ENCODE measurements at places on chromosomes 2 and 18.

- DNase-seq = no peak
Observed at GRCh38 chr2:225288986-225289385, 110.5 kb upstream of the NYAP2 start.

GRCh38 chr2:164028814-164029534, 293.2 kb upstream of the FIGN start:
- DNase-seq = no peak

DNA sequence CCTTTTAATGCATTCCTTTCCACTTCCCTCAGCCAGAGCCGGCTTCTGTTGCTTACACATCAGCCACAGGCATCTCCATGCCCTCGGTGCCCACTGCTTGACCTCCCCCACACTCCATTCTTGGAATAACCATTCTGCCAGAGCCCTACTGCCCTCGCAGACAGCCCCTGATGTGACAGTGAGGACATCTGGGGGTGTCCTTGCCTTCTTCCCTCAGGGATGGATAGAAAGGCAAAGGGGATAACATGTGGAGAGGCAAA, 6.4 kb upstream of the NPPC start:
- no peak for DNase-seq

DNA sequence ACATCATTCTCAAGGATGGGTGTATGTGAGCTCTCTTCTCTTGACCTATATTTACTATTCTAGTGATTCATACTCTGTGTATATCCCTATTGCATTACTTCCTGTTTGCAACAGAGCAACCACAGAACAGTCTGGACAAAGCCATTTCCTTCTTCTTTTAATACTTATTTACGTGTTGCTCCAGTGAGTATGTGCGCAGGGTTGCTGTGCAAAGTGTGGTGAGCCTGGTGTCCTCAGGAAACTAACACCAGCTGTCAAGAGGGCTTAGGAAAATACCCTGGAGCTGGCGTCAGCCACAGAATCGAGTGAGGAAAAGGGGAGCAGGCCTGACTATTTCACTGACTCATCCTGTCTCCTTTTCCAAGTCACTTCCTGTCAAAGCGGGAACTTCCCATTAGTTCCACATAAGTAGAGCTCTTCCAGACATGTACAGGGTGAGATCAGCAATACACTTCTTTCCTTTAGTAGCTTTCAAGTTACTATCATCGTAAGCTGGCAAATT, 214.1 kb upstream of the COPS8 start:
- no peak for DNase-seq

DNA sequence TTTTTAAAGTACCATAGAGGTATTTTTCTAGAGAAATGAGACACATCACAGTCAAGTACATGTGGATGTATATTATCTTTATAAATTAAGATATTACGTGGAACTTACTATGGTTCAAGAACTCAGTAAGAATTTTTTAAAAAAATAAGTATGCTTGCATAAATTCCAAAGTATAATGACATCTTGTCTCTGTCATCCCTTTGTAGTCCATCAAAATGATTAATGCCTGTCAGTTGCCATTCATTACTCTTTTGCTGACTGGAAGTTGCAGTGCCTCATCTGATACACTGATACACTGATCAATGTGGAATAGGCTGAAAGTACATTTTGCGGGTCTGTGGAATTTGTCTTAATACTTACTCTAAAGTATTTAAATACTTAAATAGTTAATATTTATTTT, 177.2 kb downstream of the GALNT13 start:
- DNase-seq = no peak

DNA sequence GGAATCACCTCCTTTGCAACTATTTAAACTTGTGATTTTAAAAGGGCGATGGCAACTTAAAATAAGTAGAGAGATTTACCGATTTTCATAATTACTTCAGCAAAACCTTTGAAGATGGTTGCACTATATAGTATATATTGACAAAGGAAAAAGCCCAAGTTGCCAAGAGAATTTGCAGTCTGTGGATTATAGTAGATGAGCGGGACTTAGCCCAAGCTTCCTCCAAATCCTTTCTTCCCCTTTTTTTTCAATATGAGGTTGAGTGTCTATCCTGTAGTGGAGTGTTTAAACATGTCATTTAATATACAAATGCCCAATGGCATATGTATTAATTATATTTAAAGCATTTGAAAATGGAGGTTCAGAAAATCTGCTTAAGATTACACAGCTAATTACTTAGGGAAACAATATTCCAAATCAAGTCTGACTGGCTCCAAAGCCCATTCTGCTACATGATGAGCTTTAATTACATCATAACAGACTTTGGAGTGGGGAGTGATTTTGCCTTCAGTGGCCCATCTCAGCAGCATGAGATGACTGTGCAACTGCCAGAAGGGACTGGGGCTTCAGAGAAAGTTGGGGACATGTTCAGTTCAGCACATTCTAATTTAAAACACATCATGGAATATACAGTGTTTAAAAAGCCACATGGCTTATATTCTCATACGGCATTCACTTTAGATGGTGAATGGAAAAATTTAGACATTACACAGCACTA, 73.2 kb downstream of the COL3A1 start:
- no peak for DNase-seq

DNA sequence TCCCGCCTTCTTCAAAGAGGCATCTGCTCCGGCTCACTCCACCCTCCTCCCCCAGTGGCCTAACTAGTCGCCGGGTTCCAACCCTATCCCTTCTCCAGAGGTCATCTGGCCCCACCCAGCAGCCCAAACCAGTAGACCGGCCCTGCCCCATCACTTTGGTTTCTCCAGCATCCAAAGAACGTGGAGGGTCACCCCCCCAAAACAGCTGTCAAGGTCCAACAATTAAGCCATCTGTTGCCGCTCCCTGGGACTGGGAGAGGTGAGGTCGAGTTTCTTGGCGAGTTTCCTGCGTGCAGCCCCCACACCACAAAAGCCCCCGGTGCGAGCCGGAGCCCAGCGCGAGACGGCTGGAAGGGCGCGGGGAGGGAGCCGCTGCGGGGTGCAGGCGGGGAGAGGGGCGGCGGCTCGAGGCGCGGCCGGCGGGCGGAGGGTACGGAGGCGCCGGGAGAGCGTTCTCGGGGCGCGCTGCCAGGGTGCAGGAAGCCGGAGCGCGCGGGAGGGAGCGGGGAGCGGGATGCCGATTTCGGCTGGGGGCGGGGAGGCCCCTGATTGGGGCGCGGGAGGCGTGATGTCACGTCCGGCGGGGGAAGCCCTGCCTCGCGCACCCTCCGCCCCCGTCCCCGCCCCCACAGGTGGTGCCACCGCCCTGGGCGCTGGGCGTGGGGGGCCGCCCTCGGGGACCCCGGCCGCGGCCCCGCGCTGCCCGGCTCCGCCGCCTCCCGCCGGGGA, 571 bp upstream of the GPC1 start:
- DNase-seq = peak; percentile 81

All from caudate nucleus (tissue), 63 donors.